Stimulated activated CD8-positive, alpha-beta memory T cell treated with anti-CD3 and anti-CD28 coated beads, Interleukin-2, amount 100 ng/mL, for 48 hours (primary cell): ENCODE measurements at places on chromosomes 5 and 9.

- no peak for DNase-seq
These were observed 335.9 kb downstream of the MSX2 start for GRCh38 chr5:175060257-175060656.

- no peak for DNase-seq
These were observed 59.0 kb downstream of the AOPEP start for GRCh38 chr9:94785215-94786169.

DNA sequence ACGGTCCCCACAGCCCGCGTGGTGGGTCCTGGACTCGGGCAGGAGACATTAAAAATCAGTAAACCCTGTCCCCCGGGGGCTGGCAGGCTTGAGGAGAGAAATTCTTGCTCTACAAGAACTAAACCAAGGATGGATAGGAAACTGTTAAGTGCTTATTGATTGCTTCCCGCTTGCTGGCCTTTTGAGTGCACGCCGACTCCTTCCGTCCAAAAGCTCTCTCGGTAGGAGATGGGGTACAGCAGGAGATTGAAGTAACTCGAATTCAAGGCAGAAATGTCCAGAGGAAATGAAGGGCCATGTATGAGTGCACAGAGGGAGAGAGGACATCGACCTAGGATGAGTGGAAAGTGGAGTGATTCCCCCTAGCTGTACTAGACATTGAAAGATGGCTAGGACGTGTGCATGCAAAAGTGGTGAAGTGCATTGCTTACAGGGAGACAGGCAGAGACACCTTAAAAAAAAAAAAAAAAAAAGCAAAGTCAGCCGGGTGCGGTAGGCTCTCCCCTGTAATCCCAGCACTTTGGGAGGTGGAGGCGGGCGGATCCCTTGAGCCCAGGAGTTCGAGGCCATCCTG, 923 bp downstream of the RECK start:
- no peak for DNase-seq

- no peak for DNase-seq
These were observed 3.6 kb upstream of the PSMD5 start for GRCh38 chr9:120846251-120846889.

GRCh38 chr9:22211588-22212360, 202.7 kb upstream of the CDKN2B start:
- DNase-seq, result no peak

DNA sequence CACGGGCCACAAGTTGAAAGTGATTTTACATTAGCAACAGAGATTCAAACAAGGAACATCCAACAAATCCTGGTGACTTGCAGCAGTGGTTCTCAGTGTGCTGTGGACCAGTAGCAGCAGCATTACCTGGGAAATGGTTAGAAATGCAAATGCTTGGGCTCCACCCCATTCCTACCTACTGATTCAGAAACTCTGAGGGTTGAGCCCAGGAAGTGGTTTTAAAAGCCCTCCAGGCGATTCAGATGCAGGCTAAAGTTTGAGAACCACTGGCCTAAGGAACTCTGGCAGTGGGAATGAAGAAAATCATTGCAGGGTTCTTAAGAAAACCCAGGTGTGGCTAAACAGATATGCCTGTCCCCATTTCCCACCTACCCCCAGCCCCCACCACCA, 398.8 kb downstream of the ENC1 start:
- DNase-seq, result no peak

- no peak for DNase-seq
These were observed 84.7 kb upstream of the TBC1D2 start for GRCh38 chr9:98339987-98340800.

DNA sequence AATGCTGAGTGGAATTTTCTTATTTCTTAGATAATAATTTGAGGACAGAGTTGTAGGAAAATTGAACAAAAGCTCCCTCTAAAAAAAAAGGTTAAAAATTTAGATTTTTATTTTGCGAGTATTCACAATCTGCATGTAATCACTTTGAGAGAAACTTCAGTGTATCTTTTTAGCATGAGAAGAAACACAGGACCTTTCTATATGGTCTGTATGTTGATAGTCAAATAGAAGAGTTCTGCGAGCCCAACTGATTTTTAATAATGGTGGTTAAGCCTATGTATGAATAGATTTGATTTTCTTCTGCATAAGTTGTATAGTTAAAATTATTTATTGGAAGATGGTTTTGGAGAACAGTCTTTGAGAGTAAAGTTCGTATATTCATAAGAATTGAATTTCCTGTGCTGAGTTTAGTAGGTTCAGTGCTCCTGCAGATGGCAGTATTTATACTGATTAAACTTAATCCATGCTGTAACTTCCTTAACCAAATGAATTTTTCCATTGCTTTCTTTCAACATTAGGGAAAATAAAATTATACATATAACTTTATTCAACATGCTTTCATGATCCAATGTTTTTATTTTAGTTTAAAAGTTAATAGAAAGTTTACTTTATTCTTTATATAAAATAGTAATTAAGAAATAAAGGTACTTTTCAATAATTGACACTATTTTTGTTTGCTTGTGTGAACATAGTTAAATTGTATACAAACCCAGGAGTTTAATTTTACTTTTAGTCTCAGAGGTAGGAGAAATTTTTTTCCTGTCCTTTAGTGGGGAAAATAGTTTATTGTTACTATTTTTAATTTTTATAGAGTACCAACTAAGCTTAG, 19.6 kb downstream of the TCERG1 start:
- no peak for DNase-seq

- DNase-seq, result no peak
These were observed 39.4 kb downstream of the RUSC2 start for GRCh38 chr9:35529161-35529823.

DNA sequence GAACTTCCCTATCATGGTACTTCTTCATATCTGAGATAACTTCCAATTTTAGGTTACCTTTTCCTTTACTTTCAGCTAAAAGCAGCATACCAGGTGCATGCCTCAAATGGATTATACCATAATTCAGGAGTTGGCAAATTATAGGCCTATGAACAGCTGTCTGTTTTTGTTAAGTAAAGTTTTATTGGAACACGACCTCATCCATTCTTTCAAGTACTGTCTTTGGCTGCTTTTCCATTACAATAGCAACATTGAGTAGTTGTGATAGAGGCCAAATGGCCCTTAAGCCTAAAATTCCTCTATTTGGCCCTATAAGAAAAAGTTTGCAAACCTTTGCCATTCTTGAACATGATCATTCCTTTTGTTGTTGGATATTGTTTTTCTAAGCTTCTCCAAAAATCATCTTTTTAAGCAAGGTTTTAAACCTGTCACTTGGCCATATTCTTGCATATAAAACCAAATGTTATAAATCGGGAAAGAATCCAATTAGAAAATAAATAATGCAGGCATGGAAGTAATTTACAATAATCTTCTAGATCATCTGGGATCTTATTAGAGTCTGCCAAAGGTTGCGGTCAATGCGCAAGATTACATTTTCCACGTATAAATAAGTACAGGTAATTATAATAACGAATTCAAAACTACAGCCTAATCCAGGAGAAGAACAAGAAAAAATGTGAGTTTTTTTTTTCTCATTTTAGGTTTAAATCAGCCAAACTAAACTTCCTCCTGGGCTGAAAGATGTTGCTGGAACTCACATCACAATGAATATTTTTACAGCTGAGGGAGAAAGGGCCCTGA, 226.5 kb upstream of the ANKRD55 start:
- no peak for DNase-seq

GRCh38 chr9:112755675-112756074, 5.1 kb downstream of the SNX30 start:
- DNase-seq, result no peak

DNA sequence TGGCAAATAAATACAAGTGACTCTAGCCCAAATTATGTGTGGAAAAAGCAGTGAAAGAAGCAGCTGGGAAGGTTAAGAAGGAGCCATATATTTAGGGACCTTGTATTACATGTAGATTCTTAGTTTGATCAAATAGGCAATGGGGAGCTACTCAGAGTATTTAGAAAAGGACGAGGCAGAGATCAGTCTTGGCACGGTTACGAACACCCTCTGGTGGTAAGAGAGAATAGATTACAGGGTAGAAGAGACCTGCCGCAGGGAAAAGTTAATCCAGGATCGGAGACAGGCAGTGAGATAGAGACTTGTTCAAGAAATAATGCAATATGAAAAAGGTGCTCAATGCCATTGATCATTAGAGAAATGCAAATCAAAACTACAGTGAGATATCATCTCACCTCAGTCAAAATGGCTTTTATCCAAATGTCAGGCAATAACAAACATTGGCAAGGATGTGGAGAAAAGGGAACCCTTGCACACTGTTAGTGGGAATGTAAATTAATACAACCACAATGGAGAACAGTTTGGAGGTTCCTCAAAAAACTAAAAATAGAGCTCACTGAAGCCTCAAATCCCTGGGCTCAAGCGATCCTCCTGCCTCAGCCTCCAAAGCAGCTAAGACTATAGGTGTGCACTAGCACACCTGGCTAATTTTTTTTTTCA, 12.0 kb downstream of the INIP start:
- DNase-seq, result no peak

DNA sequence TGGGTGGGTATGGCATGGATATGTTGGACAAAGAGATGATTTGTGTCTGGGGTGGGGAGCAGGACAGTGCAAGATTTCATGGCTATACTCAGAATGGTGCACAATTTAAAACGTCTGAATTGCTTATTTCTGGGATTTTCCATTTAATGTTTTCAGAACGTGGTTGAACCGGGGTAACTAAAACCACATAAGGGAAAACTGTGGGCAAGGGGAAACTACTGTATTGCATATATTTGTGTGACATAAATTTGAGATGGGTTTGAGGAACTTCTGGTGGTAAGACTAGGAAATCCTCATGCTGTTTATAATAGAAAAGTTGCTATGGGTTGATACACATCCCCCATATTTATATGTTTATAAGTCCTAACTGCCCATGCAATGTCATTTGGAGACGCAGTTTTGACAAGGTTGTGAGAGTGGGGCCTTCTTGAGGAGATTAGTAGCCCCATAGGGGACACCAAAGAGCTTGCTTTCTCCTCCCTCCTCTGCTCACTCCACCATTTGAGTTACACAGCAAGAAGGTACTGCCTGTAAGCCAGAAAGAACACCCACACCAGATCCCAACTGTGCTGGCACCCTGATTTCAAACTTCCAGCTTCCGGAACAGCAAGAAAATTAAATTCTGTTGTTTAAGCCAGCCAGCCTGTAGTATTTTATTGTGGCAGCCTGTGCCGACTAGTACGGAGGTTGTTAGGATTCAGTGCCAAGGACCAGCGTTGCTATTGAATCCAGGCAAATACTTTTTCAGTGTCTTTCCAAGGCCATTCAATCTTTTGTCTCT, 2118.9 kb downstream of the MAT2B start:
- no peak for DNase-seq

GRCh38 chr5:158898185-158899177, 201.2 kb downstream of the EBF1 start:
- no peak for DNase-seq

DNA sequence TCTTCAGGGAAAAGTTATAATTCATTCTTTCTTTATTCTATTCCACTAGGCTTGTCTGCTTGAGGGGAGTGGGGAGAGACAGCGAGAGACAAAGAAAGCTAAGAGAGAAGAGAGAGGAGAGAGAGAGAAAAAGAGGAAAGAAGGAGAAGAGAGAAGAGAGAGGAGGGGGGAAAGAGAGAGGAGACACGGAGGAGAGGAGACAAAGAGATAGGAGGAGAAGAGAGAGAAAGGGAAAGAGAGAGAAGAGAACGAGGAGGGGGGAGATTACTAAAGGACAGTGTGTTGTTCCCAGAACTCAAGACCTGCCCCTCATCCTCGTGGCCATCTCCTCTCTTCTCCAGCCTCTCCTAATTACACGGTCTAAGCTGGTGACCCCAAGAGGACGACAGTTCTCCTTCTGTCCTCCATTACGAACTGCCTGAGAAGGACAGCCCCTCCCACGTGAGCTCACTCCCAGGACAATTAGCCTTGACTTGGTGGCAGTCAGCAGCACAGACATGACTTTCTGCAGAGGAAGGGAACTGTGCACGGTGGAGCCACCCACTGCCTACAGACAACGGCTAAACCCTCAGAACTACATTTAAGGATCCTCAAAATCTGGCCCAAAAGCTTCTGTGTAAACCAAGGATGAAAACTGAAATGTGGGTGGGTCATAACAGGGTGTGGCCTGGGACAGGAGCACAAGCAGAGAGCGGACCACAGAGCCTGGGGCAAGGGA, 99.1 kb downstream of the COL23A1 start:
- no peak for DNase-seq

GRCh38 chr5:80037366-80037765, 2.2 kb downstream of the THBS4 start:
- no peak for DNase-seq

GRCh38 chr5:164094291-164094690, 588.9 kb downstream of the MAT2B start:
- DNase-seq, result no peak

DNA sequence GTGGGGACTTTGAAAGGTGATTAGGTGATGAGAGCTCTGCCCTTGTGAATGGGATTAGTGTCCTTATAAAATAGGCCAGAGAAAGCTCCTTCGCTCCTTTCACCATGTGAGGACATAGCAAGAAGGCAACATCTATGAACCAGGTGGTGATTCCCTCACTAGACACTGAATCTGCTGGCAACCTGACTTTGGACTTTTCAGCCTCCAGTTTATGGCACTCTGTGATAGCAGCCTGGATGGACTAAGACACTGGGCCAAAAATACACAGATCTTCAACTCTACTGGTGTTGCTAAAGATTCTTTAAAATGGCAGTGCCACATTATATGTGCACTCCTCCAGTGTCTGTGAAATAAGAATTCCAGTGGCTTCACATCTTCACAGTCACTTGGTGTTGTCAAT, 41.2 kb upstream of the COL15A1 start:
- DNase-seq, result no peak

GRCh38 chr5:172473427-172473826, 19.1 kb upstream of the SH3PXD2B start:
- no peak for DNase-seq

GRCh38 chr5:180138976-180139730, 67.6 kb upstream of the RNF130 start:
- DNase-seq, result no peak

DNA sequence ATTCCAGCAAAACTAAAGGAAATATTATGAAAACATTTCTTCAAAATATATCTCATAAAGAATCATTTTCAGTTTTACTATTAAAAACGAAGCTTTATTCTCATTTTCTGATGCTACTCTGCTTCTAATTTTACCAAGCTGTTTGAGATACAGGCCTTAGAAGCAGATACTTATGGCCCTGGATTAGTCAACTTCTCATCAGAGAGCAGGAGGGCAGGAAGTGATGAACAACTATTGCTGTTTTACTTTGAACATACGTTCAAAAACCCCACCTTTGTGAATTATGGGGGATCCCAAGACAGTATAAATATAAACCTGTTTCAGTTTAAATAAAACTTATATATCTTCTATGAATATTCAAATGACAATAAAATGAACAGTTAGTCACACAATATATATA, 16.0 kb downstream of the MPDZ start:
- DNase-seq, result no peak

GRCh38 chr9:130432362-130432761, 12.4 kb upstream of the ASS1 start:
- no peak for DNase-seq

GRCh38 chr5:34041247-34041972, 1.6 kb downstream of the C1QTNF3 start:
- DNase-seq, result no peak
